ENCODE measurements at places on chromosomes 11 and 22. TPM values are rescaled to one million over a fixed set of nuclear protein-coding genes. Genes with fewer than 3 reads are reported as not detected.

- DNase-seq: no peak
Observed at GRCh38 chr22:44361391-44362126, 48.8 kb upstream of the SHISAL1 start.

- DNase-seq: no peak
Observed at GRCh38 chr11:6674219-6674597, 8.9 kb downstream of the MRPL17 start.

DNA sequence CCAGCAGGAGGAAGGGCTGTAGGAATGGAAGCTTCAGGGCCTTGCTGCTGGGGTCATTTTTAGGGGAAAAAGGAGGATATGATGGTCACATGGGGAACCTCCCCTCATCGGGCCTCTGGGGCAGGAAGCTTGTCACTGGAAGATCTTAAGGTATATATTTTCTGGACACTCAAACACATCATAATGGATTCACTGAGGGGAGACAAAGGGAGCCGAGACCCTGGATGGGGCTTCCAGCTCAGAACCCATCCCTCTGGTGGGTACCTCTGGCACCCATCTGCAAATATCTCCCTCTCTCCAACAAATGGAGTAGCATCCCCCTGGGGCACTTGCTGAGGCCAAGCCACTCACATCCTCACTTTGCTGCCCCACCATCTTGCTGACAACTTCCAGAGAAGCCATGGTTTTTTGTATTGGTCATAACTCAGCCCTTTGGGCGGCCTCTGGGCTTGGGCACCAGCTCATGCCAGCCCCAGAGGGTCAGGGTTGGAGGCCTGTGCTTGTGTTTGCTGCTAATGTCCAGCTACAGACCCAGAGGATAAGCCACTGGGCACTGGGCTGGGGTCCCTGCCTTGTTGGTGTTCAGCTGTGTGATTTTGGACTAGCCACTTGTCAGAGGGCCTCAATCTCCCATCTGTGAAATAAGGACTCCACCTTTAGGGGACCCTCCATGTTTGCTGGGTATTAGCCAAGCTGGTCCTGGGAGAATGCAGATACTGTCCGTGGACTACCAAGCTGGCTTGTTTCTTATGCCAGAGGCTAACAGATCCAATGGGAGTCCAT, 14.1 kb downstream of the IL10RA start:
- DNase-seq: no peak

DNA sequence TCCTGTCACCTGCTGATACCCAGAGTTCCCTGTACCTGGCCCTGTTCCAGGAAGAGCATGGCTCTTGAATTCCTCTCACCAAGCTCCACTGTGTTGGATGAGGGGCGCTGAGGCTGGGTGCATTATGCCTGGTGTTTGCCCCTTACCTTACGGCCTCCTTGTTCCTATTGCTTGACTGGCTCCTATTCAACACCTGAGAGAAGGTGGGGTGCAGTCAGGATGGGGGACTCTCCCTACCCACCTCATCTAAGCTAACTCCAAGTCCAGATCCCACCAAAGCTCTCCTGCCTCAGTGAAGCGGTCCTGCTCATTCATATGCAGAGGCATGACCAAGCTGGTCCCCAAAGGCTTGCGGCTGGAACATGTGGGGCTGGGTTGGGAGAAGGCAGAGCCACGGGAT, 35.8 kb upstream of the RIC3 start:
- DNase-seq: no peak

DNA sequence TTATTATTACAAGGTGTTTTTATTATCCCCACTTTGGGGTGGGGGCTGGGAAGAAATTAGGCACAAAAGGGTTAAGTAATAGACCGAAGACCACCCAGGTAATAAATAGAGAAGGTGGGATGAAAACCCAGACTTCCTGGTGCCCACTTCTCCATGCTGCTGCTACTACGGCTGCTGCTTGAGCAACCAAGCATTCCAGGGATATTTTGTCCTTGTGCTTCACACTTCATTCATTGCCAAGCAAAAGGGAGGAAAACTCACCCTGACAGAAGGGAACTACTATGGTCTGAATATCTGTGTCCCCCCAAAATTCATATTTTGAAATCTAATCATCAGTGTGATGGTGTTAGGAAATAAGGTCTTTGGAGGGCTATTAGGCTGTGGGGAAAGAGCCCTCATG, 470.9 kb upstream of the API5 start:
- DNase-seq: no peak

DNA sequence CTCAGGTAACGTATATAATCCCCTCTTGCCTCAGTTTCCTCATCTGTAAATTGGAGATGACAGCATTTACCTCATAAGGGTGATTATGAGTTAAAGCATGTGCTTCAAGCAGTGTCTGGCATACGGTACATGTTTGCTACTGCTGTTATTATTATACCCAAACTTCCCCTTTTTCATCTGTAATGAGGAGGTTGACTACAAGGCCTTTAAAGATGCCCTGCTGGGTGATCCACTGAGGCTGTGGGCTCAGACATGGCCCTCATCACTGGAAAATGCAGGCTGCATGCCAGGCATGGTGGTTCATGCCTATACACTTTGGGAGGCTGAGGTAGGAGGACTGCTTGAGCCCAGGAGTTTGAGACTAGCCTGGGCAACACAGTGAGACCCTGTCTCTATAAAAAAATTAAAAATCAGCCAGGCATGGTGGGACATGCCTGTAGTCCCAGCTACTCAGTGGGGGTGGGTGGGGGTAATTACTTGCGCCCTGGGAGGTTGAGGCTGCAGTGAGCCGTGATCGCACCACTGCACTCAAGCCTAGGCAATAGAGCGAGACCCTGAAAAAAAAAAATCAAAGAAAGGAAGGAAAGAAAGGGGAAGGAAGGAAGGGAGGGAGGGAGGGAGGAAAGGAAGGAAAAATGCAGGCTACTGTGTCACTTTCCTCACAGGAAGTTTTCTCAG, 4.3 kb downstream of the PIK3IP1 start:
- no peak for DNase-seq

DNA sequence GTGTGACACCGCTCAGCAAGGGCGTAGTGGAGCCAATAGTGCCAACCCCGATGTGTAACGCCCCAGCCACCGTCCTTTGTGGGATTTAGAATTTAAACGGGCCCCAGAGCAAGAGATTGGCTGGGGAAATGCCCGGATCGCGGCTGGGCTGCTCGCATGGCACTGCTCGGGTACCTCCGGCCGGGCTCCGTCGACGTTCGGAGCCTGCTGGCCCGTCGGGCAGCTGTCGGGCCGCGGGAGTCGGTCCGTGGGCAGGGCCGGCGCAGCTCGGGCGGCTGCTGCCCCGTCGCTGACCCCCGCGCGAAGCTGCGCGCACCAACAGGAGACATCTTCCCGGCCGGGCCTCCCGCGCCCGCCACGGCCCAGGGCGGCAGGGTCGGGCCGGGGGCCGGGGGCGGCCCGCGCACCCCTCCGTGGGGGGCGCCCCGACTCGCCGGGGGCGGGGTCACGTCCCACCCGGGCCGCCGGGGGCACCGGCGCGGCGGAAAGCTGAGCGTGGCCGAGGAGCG, 1.3 kb upstream of the KDM2A start:
- no peak for DNase-seq

- peak; percentile 95 for DNase-seq
Observed at GRCh38 chr11:58762284-58763119, 30.8 kb upstream of the GLYAT start.

DNA sequence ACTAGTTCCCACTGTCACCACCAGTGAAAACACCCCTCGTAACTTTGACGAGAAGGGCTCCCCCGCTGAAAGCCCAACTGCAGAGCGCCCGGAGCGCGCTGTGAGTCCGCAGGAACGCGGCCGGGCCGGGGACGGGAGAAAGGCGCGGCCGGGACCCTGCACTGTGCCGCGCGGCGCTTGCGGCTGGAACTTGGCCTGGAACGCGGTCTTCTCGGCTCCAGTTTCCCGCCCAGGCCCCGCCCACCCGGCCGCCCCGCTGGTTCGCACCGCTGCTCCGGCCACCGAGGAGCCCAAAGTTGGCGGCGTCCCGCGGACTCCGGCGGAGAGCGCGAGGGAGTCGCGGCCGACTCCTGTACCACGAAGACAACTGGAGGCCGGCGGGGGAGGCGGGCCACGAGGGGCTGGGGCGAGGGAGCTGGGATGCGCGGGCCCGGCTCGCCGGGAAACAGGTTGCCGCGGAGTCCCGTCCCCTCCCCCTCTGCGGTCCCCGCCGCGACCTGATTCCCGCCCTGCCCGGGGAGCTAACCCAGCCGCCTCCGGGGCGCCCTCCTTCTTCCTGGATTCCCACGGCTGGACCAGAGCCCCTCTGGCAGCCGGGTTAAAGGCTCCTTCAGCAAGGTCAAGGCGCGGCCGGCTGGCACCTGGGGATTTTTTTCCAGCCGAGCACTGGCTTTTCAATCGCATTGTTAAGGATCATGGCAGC, 3.4 kb downstream of the TENM4 start:
- no peak for DNase-seq

The MIOX gene
- total RNA-seq: not detected

The ISX gene
- not detected for total RNA-seq

The SGSM1 gene
- total RNA-seq: not detected

The C11orf86 gene
- not detected for total RNA-seq

The CRYBB1 gene
- total RNA-seq: not detected

The FIBP gene
- total RNA-seq: 135 TPM

The USH1C gene
- not detected for total RNA-seq

The KDM4E gene
- total RNA-seq: not detected

The VEGFB gene
- total RNA-seq: 15.6 TPM

The STK33 gene
- 14.4 TPM for total RNA-seq
